Lower lobe of right lung (tissue), 2 donors: ENCODE measurements at places on chromosomes 2 and 18. TPM values are rescaled to one million over a fixed set of nuclear protein-coding genes. Genes with fewer than 3 reads are reported as not detected.

GRCh38 chr2:101806123-101806522 is 108.6 kb downstream of the MAP4K4 start:
- DNase-seq: no peak
- H3K36me3 ChIP-seq: no peaks in the 10 kb centered on the region
- H3K4me1 ChIP-seq: peaks cover 52% of the 10 kb centered on the region
- no peak overlapping the region for H3K27ac ChIP-seq
- H3K4me3 ChIP-seq: no peak overlapping the region
- H3K27me3 ChIP-seq: no peaks in the 10 kb centered on the region

DNA sequence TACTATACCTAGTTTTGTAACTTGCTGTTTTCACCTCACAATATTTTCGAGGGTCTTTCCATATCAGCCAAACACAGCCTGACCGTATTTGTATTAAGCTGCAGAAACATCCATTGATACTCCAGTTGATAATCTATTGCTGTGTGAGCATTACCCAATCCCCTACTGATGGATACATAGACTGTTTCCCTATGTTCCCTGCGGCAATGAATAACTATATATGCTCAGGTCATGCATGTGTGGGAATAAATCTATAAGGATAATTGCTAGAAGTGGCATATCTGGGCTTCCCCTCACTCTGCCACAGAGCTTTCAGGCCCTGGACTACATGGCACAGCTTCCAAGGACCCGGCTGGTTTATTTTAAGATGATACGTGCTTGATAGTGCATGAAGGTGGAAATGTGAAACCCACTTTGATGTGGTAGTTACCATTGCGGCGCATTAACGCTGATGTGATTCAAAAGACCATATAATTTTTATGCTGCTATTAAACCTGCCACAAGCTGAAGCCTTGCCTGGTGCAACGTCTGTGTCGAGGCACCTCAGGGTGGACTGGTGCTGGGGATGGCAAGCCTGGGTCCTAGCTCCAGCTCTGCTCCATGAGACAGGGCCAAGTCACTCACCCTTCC is 130.8 kb upstream of the MSH6 start:
- no peaks in the 10 kb centered on the region for H3K4me1 ChIP-seq
- no peak overlapping the region for H3K27ac ChIP-seq
- H3K27me3 ChIP-seq: no peaks in the 10 kb centered on the region
- no peaks in the 10 kb centered on the region for H3K36me3 ChIP-seq
- H3K4me3 ChIP-seq: no peak overlapping the region
- no peak for DNase-seq

- H3K4me1 ChIP-seq: no peaks in the 10 kb centered on the region
- H3K36me3 ChIP-seq: no peaks in the 10 kb centered on the region
Measured at GRCh38 chr2:132776287-132776686, 106.3 kb upstream of the LYPD1 start.

GRCh38 chr2:99445065-99445464 is 44.8 kb downstream of the REV1 start:
- no peaks in the 10 kb centered on the region for H3K4me1 ChIP-seq
- H3K27me3 ChIP-seq: no peaks in the 10 kb centered on the region
- DNase-seq: no peak
- no peak overlapping the region for H3K4me3 ChIP-seq
- H3K36me3 ChIP-seq: peaks cover 61% of the 10 kb centered on the region

Gene SCYGR5
- not detected for total RNA-seq

GRCh38 chr18:79938196-79938595 is 13.3 kb downstream of the SLC66A2 start:
- no peaks in the 10 kb centered on the region for H3K27me3 ChIP-seq
- no peak overlapping the region for H3K27ac ChIP-seq
- peak; percentile 37 for DNase-seq
- H3K4me1 ChIP-seq: peaks cover 9% of the 10 kb centered on the region
- peaks cover 57% of the 10 kb centered on the region for H3K36me3 ChIP-seq

DNA sequence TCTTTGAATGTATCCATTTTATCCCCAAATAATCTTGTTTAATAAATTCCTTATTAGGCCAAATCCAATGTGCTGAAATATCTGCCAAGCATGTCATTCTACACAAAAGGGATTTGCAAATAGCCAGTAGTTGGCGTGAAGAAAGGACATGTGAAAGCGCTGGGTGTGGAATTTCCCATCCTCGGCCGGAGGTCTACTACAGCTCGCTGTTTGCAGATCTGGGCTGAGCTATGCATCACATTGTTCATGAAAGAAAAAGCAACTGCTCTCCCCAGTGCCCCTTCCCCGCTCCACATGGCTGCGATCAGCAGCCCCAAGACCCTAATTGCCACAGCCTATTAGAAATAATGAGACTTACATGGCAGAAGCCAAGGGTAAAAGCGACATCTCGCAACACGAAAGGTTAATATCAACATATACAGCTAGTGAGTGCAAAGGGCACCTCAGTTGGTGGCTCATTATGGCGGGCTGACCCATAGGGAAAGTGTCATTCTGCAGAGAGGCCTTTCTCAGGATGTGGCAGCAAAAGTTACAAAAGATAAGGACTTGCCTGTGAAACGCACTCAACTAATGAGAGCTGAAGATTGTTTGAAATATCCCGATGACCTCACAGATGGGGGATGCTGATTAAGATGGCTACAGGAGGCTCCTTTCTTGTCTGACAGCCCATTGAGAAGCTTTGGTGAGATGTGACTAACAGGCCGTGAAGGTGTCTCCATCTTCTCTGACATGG is 126.9 kb upstream of the CYP1B1 start:
- DNase-seq: no peak
- no peaks in the 10 kb centered on the region for H3K36me3 ChIP-seq
- H3K27ac ChIP-seq: no peak overlapping the region
- no peaks in the 10 kb centered on the region for H3K27me3 ChIP-seq

DNA sequence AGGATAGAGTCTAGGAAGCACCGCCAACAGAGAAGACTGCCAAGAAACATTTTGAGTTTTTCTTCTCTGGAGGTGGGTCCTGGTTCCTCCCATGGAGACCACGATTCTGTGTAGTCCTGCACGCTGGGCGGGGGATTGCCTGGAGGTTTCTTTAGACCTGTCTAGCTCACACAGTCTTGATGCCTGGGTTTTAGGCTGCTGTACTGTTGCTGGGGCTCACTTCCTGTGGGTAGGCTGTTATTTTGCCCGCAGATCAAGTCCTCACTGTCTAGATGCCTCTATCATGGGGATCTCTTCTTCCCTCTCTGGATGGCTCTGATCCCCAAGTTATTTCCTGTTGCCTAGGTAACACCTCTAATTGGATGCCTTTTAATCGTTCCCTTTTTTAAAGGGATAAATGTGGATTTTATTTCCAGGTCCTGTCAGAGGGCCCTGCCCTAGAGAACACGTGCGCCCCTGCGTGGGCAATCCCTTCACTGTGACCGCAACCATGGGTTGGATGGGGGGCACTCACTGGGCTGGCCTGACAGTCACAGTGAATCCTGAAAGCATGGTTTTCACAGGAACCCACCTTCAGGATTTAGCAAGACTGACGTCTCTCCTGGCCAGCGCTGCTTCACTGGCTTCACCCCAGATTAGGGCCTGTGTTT is 115.7 kb downstream of the MSH2 start:
- H3K4me1 ChIP-seq: peaks cover 7% of the 10 kb centered on the region
- H3K4me3 ChIP-seq: no peak overlapping the region
- no peak overlapping the region for H3K27ac ChIP-seq
- H3K27me3 ChIP-seq: peaks cover 18% of the 10 kb centered on the region

Gene INO80C
- 25.8 TPM for total RNA-seq

DNA sequence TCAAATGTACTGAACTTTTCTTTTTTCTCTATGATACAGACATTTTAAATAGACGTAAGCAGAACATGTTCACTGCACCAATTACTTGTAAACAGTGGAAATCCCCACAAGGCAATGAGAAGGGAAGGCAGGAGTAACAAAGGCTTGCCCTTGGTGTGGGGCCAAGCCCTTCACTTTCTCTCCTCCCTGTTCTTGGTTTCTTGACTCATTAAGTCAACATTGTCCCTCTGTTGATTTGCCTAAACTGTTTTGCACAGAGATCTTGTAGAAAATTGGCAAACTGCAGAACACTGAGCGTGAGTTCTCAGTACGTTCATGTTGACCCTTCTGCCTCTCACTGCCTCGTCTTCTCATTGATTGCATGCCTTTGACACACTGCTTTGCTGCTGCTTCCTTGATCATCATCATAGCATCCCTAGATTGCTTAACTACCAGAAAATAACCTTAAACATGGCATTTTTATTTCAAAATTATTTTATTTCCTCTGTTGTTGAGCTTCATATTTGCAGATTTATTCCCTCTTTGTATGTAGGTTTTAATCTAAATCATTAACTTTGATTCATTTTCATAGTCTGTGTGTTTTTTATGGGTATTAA is 257.7 kb downstream of the PTGR3 start:
- H3K4me3 ChIP-seq: no peak overlapping the region
- H3K27ac ChIP-seq: peak overlapping the region; percentile 12
- no peaks in the 10 kb centered on the region for H3K27me3 ChIP-seq
- DNase-seq: peak; percentile 75
- H3K4me1 ChIP-seq: peaks cover 26% of the 10 kb centered on the region
- H3K36me3 ChIP-seq: no peaks in the 10 kb centered on the region

Gene ALPI
- not detected for total RNA-seq

GRCh38 chr2:160199683-160200389 is at the start of gene ITGB6:
TSS of gene ITGB6 (minus strand) at chr2:160200272. CDS start at chr2:160200063, 209 bp downstream.
- H3K27ac ChIP-seq: peak within 1 kb of the TSS; percentile 72
- no peaks in the 10 kb centered on the region for H3K27me3 ChIP-seq
- no peaks in the 10 kb centered on the region for H3K4me1 ChIP-seq
- DNase-seq: no peak

DNA sequence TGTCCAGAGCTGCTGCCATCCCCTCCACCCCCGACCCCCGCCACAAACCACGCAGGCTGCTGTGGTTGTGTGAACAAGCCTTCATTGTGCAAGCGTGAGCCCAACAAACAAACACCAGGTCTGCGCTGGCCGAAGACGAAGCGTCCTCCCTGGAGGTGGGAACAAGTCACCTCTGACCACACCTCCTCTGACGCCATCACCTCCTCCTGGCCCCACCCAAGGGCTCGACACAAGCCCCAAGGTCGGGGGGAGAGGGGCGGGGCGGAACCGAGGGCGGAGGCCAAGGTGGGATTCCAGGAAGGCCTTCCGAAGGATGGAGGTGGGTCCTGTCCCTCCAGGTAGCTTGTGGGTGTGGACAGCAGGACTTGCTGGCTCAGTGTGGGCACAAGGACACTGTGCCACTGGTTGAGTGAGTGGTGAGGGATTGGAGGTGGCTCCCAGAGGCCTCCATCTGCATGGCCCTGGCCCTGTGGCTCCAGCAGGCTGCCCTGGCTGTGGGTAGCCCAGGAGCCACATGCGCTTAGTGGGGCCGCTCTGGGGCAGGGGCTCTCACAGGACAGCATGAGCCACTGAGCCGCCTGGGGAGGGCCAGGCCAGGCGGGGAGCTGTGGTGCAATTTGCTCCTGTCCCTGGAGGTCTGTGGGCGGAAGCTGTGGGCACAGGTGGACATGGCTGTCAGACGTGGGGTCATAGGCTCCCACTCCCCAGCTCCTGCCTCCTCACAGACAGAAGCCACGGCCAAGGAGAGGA is 7.4 kb upstream of the GPR17 start:
- no peak for DNase-seq
- H3K4me1 ChIP-seq: peaks cover 62% of the 10 kb centered on the region
- H3K4me3 ChIP-seq: no peak overlapping the region
- peaks cover 12% of the 10 kb centered on the region for H3K36me3 ChIP-seq
- H3K27ac ChIP-seq: peak overlapping the region; percentile 83

Gene CYP27A1
- 273 TPM for total RNA-seq

DNA sequence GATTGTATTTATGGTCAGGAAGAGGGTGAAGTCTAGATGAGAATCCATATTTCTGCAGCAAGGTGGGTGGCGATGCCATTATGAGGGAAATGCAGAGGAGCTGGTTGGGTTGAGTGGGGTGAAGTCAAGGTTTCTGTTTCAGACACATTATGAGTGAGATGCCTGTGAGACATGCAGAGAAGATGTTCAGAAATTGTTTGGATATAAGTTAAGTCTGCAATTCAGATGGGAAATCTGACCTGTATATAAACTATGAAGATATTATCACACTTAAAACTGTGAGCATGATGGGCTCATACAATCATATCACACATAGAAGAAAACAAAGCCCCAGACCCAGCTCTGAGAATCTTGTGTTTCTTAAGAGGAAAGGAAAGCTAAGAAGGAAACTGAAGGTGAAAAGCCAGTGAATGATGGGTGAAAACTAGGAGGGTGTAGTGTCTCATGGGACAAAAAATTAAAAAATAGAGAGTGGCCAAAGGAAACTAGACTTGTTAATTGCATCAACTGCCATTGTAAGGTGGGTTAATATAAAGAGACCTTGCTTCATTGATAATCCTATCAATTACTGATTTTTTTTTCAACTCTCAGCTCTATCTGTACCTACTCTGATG is 14.2 kb downstream of the GALNT5 start:
- DNase-seq: no peak
- H3K27me3 ChIP-seq: no peaks in the 10 kb centered on the region
- no peak overlapping the region for H3K4me3 ChIP-seq
- no peaks in the 10 kb centered on the region for H3K4me1 ChIP-seq
- H3K27ac ChIP-seq: no peak overlapping the region

DNA sequence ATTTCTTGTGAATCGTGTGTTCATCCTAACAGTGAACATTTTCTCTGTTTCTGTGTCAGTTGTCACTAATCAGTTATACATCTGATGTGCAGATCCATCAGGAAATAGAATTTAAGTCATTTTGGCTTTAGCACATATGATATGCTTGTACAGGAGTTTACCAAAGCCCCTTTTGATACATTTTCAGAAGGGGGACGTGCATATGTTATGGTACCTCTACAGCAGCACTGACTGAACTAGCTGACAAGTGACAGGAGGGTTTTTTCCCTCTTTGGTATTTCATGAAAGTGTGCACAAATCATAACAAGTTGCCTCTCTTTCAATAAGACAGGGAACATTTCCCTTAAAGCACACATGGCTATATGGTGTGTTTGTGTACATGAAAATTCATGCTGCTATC is 536.5 kb downstream of the PLCL1 start:
- H3K36me3 ChIP-seq: no peaks in the 10 kb centered on the region
- no peaks in the 10 kb centered on the region for H3K4me1 ChIP-seq
- no peak overlapping the region for H3K27ac ChIP-seq
- H3K4me3 ChIP-seq: no peak overlapping the region
- peaks cover 3% of the 10 kb centered on the region for H3K27me3 ChIP-seq

Gene EVA1A
- 31.7 TPM for total RNA-seq

Gene SLC19A3
- 40.7 TPM for total RNA-seq

DNA sequence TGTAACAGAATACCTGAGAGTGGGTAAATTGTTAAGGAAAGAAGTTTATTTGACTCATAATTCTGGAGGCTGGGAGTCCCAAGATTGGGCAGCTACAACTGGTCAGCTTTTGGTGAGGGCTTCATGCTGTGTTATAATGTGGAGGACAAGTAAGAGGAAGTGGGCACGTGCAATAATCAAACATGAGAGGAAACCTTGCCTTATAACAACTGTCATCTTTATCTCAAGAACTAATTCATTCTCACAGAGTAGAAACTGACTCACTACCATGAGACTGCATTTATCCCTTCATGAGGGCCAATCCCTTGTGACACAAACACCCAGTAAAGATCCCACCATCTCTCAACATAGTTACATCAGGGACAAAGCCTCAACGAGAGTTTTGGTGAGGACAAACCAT is 318.1 kb upstream of the NT5C1B start:
- no peak overlapping the region for H3K4me3 ChIP-seq
- H3K27ac ChIP-seq: no peak overlapping the region
- no peak for DNase-seq
- H3K36me3 ChIP-seq: no peaks in the 10 kb centered on the region
- no peaks in the 10 kb centered on the region for H3K4me1 ChIP-seq
- no peaks in the 10 kb centered on the region for H3K27me3 ChIP-seq
